SK-MEL-5 (cell line): ENCODE measurements at places on chromosomes 7 and 10. TPM values are rescaled to one million over a fixed set of nuclear protein-coding genes. Genes with fewer than 3 reads are reported as not detected.

DNA sequence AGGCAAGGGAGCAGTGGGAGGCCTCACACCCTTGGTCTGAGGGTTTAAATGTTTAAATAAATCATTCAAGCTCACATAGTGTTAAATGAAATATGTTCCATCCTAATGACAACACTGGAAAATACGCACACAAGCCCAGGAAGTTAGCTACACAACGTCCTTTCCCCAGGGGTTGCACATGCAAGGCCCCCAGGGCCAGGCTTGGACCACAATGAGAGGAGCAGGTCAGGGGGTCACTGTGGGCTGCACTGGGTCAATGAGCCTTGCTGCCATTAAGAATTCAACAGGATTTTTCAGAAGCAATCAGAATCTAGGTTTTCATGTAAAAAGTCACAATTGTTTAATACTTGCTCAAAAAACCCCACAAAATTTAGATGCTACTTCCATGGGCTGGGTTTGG, 64.9 kb upstream of the ADCY1 start:
- DNase-seq: no peak

DNA sequence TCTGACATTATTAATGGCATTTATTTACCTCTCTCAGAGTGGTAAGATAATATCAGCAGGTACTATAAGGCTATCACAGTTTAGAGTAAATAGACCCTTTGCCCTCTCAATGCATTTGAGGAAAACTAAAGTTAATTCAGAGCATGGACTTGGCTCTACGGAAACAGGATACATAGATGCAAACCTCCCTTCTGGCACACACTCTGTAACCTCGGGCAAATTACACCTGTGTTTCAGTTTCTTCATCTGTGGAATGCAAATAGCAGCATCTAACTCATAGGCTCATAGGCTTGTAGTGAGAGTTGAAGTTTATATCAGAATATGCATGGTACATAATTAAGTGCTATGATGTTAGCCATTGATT, 5.6 kb downstream of the RAPGEF5 start:
- DNase-seq: no peak

GRCh38 chr7:12866207-12866606, 178.8 kb downstream of the ARL4A start:
- DNase-seq: peak; percentile 12

DNA sequence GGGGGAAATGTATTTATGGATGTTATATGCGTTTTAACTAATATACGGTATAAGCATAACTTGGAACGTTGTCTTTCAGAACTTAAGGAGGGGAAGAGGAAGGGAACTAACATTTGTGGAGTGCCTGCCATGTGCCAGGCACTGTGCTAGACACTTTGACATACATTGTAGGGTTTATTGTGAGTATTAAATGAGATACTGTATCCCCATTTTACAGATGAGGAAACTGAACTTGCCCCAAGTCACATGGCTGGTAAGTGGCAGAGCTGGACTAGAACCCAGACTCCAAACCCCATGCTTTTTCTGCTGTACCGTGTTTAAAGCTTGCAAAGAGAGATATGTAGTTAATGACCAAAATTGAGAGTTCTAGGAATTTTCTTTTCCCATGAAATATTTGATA, 74.6 kb downstream of the CREM start:
- DNase-seq: no peak

GRCh38 chr7:3425087-3425486, 124.0 kb downstream of the SDK1 start:
- no peak for DNase-seq

- no peak for DNase-seq
These were observed 65.2 kb upstream of the TM9SF3 start for GRCh38 chr10:96651998-96652431.

GRCh38 chr10:27646194-27646593, 99.4 kb downstream of the MKX start:
- no peak for DNase-seq

DNA sequence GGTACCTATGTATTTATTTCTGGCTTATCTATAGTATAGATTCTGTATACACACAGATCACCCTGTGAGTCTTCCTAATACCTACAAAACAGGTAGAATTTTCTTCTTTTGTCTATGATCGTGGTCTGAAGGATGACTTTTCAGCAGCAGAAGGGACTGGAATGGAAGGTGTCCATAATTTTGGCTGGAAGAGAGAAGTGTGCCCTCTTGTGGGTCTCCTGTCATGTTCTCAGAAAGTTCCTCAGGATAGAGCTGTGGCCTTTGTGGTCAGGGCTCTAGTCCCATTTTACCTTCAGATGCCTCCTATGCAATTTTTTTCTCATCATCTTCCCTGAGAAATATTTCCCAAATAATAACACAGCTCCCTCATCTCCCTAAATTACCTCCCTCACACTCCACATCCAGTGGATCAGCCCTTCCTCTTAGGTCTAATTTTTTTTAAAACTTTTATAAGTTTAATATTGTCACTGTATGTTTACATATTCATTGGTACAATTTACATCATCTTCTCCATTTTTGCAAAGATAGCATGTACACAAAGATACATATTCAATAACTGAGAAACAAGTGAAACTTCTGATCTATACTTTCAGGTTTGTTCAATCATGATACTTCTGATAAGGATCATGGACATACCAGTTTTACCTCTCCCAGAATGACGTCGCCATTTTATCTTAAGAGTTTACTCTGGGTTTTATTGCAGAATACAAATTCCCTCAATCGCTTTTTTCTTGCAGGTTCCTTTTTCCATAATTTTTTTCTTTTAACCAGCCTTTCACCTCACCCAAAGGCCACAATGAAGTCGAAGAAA, 112.7 kb downstream of the REEP3 start:
- DNase-seq: peak; percentile 68

DNA sequence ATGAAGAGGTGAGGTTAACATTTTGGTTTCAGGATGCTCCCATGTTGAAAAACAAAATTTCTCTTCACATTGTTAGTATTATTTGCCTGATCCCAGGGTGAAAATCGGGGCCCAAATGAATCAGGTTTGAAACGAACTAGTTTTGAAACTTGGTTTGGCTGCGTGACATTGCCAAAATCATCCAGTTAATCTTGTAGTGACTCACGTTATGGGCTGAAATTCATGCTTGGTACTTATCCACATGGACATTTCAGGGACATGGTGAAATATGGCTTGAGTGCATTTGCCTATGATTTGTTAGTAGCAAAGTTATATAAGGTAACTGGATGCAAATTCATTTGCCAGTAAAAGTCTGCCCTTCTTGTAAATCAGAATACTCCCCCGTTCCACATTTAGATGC, 97.3 kb downstream of the CFAP58 start:
- DNase-seq: no peak

GRCh38 chr10:66882271-66882670, 43.6 kb upstream of the LRRTM3 start:
- DNase-seq: no peak

GRCh38 chr10:52682766-52683165, 89.8 kb downstream of the MBL2 start:
- DNase-seq: no peak

- no peak for DNase-seq
These were observed 98.6 kb upstream of the RPA3 start for GRCh38 chr7:7816816-7817536.

GRCh38 chr7:158327571-158328180, 259.9 kb downstream of the PTPRN2 start:
- DNase-seq: no peak

DNA sequence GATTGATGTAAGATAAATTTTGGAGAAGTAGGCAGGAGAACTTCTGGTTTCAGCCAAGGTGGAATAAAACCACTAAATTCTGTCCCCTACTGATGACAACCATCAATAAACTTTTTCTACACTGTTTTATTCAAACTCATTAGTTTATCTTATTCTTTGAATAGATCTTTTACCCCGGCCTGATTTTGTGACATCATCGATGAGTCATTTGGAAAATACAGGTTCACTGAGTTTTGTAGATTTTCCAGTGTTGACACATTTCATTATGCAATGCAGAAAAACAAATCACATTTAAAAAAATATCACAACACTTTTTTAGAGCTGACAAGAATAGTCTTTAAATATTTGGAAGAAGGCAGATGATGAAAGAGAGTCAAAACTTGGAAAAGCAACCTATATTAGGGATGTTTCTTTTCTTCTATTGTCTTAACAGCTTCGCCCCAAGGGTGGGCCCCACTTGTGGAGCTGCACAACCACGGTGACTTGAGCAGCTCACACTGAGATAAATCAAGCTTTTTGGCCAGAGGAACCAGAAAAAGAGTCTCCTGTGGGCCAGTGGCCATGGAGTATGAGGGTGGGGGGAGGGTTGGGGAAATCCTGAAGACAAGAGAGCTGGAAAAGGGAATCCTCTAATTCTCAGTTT, 112.8 kb downstream of the PTEN start:
- no peak for DNase-seq

- DNase-seq: no peak
These were observed 182.8 kb upstream of the PHF14 start for GRCh38 chr7:10790910-10791309.

- DNase-seq: no peak
These were observed 38.2 kb upstream of the BET1 start for GRCh38 chr7:94042381-94042780.

DNA sequence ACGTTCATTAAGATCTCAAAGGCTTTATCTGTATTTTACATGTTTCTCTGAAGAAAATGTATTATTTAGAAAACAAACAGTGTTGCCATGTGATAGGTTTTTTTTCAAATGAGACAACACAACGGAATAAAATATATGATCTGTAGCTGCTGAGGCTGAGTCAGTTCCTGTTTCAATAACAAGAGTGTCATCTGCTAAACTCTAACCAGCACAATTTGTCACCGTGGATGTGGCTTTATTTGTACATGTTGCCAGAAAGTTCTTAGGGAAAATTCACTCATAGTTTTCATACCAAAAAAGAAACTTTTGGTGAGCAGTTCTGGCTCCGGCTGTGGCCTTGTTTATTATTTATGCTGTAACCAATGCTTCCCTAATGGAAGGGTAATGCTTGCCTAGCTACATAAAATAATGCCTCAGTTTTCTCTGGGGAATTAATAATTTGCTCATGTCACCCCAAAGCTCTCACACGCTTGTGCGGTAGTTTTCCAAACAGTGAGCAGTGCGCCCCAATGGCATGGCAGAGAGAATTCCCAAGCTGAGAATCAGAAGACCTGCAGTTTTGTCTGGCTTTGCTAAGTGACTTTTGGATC, 20.3 kb upstream of the KLF6 start:
- DNase-seq: peak; percentile 68

- DNase-seq: peak; percentile 63
These were observed 46.4 kb downstream of the ESYT2 start for GRCh38 chr7:158782761-158783401.

GRCh38 chr7:112255388-112255720, 48.9 kb downstream of the ZNF277 start:
- no peak for DNase-seq

DNA sequence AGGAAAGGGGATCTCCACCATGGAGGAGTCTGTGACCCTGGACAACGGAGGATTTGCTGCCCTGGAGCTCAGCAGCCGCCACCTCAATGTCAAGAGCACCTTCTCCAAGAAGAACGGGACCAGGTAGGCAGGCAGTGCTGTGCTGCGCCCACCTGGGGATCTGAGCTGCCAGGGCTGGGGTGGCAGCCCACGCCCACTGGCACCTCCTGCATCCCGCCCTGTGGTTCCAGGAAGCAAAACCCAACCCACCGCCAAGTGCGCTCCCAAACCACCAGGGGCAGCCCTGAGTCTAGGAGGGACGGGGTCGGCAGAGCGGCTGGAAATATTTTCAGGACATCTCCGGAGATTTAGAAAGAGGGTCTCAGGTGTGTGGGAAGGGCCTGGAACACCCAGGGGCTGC, 440.3 kb upstream of the FOXK1 start:
- DNase-seq: peak; percentile 27

GRCh38 chr10:118513174-118513573, 82.3 kb downstream of the PRLHR start:
- DNase-seq: no peak

DNA sequence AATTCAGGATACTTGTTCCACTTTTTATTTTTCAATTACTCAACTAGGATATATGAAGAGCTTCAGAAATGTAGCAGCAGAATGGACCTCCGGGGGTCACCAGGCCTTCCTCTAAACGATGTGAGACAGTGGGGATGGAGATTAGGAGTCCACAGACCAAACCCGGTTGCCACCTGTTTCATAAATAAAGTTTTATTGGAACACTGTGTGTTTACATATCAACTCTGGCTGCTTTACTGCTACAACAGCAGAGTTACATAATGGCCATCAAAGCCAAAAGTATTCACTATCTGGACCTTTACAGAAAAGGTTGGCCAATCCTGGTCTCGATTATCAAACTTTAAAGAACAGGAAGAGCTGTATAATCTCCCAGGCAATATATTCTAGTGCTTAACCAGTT, 30.8 kb downstream of the RAPGEF5 start:
- no peak for DNase-seq

DNA sequence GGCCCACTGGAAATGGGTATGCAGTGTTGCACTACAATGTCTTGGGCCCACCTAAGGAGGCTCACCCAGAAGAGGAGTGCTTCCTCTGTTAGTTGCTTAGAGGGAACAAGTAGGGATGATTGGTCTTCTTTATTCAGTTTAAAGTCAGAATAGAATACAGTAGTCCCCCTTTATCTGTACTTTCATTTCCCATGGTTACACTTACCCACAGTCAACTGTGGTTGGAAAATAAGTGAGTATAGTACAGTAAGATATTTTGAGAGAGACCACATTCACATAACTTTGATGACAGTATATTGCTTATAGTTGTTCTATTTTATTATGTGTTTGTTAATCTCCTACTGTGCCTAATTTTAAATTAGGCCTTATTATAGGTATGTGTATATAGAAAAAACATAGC, 151.4 kb downstream of the COL28A1 start:
- DNase-seq: no peak

DNA sequence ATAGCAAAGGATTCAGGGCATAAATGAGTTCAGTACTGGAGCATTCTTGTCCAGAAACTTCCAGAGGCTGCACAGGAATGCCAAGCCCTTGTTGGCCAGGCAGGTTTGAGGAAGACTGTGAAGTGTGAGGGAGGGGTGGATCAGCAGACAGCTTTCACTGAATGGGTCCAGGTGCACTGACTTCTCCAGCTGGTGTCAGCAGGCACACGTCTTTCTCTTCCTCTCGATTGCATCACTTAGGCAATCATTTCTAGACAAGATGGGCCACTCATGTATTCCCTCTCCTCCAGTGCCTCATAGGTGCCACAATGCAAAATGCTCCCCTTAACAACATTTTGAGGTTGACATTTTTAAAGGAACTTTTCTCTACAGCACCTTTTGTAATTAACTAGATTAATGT, 15.6 kb upstream of the PLEKHS1 start:
- DNase-seq: no peak

The VWDE gene
- 0.16 and 0.32 TPM in 2 replicates for total RNA-seq

The C10orf105 gene
- total RNA-seq: not detected in 2 replicates

The ABCB4 gene
- 10.1 and 10.7 TPM in 2 replicates for total RNA-seq

The ZNF438 gene
- total RNA-seq: 4.6 and 5.7 TPM in 2 replicates

The MMD2 gene
- not detected in 2 replicates for total RNA-seq

The ACTL6B gene
- total RNA-seq: not detected in 2 replicates

The IL2RA gene
- total RNA-seq: not detected in 2 replicates

The ANKRD61 gene
- 0.50 and 0.51 TPM in 2 replicates for total RNA-seq

The C7orf25 gene
- total RNA-seq: 4.5 and 9.0 TPM in 2 replicates

The CEP55 gene
- total RNA-seq: 30.1 and 30.3 TPM in 2 replicates

The DLX6 gene
- 0.80 and 1.5 TPM in 2 replicates for total RNA-seq

The USP6NL gene
- total RNA-seq: 32.6 and 33.8 TPM in 2 replicates

The AKR1C8 gene
- not detected in 2 replicates for total RNA-seq
